ENCODE measurements at places on chromosomes 7 and 10.

- no peak for DNase-seq
Observed at GRCh38 chr7:128037081-128037480, 5.8 kb upstream of the LRRC4 start.

DNA sequence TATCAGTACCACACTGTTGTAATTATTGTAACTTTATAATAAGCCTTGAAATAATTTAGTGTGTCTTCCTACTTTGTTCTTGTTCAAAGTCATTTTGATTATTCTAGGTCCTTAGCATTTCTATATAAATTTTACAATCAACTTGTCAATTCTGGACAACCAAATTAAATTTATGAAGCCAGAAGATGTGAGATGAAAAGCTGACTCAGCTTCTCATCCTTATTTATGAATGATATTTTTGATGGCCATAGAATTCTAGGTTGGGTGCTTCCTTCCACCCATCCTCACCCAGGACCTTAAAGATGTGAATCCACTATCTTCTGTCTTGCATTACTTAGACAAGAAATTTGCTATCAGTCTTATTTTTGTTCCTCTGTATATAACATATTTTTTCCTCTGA, 261.1 kb downstream of the GFRA1 start:
- DNase-seq: no peak

GRCh38 chr10:52954407-52954806, 181.8 kb upstream of the MBL2 start:
- no peak for DNase-seq

DNA sequence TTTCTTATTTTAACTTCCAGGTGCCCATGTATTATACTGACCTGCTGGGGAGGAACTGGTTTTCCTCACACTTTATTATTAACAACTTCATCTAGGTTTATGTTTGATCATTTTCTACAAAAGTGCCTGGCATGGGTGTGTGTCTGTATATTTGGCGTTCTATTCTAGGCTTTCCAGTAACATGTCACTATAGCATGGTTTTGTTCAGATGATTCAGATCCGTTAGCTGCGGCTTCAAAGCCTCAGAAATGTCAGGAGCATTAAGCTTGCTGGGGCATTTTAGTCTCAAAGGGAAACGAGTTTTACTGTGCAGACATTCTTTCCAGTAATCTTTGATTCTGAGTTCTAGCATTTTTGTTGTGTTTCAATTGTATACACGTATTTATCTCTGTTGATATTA, 2.3 kb downstream of the INPP5A start:
- DNase-seq: peak; percentile 20

DNA sequence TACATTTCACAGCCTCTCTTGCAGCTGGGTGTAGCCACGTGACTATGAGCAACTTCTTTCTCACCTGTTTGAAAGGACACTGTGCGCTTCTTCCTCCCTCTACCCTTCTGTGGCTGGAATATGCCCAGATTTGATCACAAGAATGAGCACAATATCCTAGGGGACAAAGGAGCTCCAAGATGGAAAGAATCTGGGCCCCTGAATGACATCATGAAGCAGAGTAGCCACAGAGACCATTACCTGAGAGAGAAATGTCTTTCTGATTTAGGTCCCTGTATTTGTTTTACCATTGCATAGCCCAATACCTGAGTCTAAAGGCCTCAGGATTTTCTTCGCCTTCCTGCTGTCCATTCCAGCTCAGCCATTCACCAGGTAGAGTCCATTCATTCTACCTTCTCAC, 15.4 kb downstream of the ZNF503 start:
- DNase-seq: no peak

GRCh38 chr10:119166118-119166500, 595 bp upstream of the SFXN4 start:
- DNase-seq: no peak

GRCh38 chr10:103493362-103493915, at the start of gene NEURL1:
Gene NEURL1, plus strand, starts transcription at chr10:103493705. Its CDS starts 683 bp downstream, at chr10:103494388.
- DNase-seq: peak; percentile 64

DNA sequence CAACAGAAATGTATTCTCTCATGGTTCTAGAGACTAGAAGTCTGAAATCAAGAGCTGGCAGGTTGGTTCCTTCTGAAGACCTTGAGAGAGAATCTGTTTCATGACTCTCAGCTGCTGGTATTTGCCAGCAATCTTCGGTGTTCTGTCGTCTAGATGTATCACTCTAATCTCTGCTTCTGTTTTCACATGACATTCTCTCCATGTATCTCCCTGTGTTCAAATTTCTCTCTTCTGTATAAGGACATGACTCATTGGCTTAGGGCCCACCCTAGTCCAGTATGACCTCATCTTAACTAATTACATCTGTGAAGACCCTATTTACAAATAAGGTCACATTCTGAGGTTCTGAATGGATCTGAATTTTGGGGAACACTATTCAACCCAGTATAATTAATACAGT, 82.3 kb downstream of the ANKRD7 start:
- no peak for DNase-seq

All from right hindlimb (tissue), 1 donor.